Thyroid gland (tissue), 4 donors: ENCODE measurements at places on chromosomes 5 and 9. TPM values are rescaled to one million over a fixed set of nuclear protein-coding genes. Genes with fewer than 3 reads are reported as not detected.

- no peak for DNase-seq
Measured at GRCh38 chr5:176823869-176824412, 13.6 kb downstream of the UNC5A start.

CCL27 gene
- total RNA-seq, result 1.1 TPM

GRCh38 chr5:148808864-148809642 is 17.4 kb upstream of the ADRB2 start:
- no peak for DNase-seq
- H3K27me3 ChIP-seq, result no peaks in the 10 kb centered on the region
- H3K36me3 ChIP-seq, result no peaks in the 10 kb centered on the region
- H3K4me3 ChIP-seq, result no peak overlapping the region

IRGM gene
- total RNA-seq, result not detected

KCTD16 gene
- total RNA-seq, result 2.3 TPM

GRCh38 chr5:176491101-176491502 is 42.9 kb downstream of the FAF2 start:
- DNase-seq, result no peak
- H3K27me3 ChIP-seq, result no peaks in the 10 kb centered on the region
- no peaks in the 10 kb centered on the region for H3K4me1 ChIP-seq
- H3K36me3 ChIP-seq, result peaks cover 48% of the 10 kb centered on the region
- no peak overlapping the region for H3K27ac ChIP-seq
- no peak overlapping the region for H3K4me3 ChIP-seq
